ENCODE measurements at places on chromosomes 2 and 18.

GRCh38 chr18:43155842-43156241 is 40.4 kb upstream of the RIT2 start:
- DNase-seq, result no peak

DNA sequence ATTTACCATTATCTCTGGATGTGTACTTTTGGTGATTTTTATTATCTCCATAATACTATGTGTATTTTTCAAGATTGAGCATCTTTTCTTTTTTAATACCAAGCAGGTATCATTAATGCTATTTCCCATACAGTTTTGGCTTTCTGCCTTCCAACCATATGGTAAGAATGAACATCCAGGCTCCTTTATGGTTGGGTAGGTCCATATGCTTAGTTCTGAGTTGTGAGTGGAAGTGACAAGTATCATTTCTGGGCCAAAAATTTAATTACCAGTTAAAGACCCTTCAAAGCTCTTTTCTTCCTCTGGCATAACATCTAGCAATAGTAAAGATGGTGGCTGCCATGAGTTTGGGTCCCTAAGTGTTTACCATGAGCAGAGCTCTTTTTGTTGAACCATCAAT is 4.3 kb upstream of the RBM43 start:
- DNase-seq, result no peak

DNA sequence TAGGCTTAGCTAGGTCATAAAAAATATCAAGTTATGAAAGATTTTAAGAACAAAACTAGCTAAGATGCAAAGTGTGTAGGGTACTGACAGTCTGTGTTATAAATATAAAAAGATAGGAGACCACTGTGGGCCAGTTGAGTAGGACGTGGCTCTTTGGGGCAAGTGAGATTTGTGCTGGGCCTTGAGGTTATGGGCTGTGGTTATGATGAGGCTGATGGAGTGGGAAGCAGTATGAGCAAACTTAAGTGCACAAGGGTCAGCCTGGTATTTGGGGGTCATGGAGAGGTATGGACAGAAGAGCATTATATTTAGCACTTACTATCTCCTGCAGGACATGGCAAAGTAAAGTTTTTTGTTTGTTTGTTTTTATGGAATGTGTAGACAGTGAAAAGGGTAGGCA is 70.1 kb downstream of the SETBP1 start:
- no peak for DNase-seq

DNA sequence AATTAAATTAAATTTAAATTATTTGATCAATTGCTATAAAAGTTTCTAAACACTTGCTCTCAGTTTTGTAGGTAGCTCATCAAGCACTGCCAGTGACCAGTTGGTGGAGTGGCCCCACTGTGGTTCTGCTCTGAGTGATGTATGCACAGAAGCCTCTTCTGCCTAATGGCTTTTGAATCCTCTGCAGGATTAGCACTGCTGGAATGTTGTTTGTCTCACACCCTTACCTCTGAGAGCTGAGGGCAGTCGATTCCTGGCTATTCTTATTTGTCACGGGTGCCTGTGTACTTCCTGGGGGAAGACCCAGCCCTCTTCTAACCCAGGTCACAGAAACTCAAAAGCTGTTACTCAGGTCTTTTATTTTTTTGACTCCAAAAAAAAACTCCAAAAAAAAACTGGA is 9.5 kb downstream of the CAPN14 start:
- no peak for DNase-seq

DNA sequence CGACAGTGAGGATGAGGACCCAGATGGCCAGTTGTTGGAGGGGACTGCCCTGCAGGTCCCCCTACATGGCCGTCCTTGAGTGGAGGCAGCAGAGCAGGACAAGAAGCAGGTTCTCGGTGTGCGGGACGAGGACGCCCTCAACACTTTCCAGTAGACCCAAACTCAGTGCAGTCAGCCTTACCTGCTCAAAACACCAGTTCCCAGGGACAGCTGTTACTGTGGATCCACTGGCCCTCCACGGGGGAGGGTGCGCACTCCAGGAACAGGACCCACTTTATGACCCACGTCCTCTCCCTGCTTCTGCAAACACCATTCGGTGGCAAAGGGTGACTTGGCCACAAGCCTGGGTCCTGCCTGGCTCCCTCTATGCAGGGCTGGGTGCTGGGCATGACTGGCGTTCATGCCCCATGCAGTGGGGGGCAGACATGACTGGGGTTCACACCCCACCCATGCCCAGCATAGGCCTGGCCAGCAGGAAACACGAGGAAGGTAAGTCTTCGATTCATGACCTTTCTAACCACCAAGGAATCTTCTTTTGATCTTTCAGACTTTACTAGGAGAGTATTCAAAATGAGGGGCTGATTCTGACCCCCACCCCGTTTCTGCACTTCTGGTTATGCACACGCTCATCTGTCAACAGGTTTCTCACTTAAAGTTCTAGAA is 233.7 kb downstream of the HDAC4 start:
- no peak for DNase-seq

GRCh38 chr18:29838556-29838955 is 1204.0 kb downstream of the DSC3 start:
- DNase-seq, result no peak

DNA sequence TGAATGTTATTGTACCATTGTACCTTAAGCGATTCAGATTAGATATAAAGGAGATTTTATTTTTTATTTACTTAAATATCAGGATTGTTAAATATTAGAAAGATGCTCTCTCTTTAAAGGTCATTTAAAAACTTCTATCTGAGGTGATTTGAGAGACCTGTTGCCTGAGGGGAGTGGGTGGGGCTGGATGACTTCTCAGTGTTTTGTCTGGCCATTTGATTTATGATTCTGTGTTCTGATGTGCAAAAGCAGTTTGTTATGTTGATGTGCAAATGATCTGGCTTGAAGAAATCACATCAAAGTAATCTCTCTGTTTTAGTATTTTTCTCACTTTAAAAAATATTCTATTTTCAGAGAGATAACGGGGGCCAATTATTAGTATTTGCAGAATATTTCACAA is 370.8 kb downstream of the NUP35 start:
- no peak for DNase-seq

- DNase-seq, result no peak
These were observed 1.9 kb upstream of the NT5DC4 start for GRCh38 chr2:112718863-112719370.

- no peak for DNase-seq
These were observed 621.7 kb upstream of the ACVR2A start for GRCh38 chr2:147223119-147223518.

- no peak for DNase-seq
These were observed 100.9 kb downstream of the PID1 start for GRCh38 chr2:229170171-229170570.

- DNase-seq, result no peak
These were observed 183.1 kb downstream of the PID1 start for GRCh38 chr2:229087843-229088516.

- no peak for DNase-seq
These were observed 90.4 kb downstream of the NUP35 start for GRCh38 chr2:183214680-183215079.

DNA sequence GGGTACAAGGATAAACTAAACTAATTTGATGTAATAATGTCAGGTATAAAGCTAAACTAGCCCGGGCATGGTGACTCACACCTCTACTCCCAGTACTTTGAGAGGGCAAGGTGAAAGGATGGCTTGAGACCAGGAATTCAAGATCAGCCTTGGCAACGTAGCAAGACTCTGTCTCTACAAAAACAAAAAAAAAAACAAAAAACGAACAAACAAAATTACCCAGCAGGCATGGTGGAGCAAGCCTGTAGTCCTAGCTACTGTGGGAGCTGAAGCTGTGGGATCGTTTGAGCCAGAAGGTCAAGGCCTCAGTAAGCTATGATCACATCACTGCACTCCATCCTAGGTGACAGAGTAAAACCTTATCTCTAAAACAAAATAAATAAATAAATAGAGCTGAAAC is 131.8 kb upstream of the KYNU start:
- no peak for DNase-seq

DNA sequence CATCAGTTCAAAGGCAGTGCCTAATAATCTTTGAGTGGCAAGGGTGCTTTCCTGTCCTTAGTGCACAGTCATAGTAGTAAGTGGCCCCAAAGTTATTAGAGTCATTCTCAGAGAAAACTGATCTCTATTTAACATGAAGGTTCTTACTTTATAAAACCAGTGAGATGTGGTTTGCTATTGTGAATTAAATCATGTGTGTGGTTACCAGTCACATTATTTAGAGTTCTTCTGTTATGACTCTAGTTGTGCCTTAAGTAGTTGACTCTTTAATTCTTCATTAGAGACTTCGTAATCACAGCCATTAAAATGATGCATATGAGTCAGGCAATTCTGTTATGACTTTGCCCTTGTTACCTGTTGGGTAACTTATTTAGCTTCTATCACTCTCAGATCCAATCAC is 1392.9 kb upstream of the ACVR2A start:
- no peak for DNase-seq
